ENCODE measurements at places on chromosomes 1 and 21. TPM values are rescaled to one million over a fixed set of nuclear protein-coding genes. Genes with fewer than 3 reads are reported as not detected.
A peak's percentile ranks its signal among the peaks of the same experiment; 100 is the strongest.

DNA sequence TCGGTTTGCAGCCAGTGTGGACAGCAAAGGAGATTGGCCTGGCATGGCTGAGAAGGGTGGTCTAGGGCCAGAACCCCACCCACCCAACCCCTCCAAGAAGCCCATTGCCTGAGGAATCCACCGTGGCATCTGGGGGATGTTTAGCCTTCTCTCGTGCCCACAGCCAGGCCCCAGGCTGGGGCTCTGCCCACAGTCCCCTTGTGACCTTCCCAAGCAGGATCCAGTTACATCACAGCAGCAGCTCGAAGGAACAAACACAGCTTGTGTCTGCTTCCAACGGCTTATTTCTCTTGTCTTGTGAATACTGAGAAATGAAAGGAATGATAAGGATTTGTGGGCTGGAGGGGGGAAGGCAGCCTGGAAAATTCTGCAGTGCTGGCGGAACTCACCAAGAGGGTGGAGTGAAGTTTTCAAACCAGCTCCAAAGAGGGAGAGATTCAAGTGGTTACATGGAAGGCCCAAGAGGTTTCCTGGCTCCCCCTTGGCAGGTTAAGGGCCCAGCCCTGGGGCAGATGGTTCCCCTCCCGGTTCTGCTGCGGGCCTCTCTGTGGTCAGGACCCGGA is 61.6 kb downstream of the DHRS3 start:
- H3K36me3 ChIP-seq = no peaks in the 10 kb centered on the region
- no peaks in the 10 kb centered on the region for H3K4me1 ChIP-seq
- H3K4me3 ChIP-seq = no peak overlapping the region

The CD48 gene
- total RNA-seq = 194 TPM

DNA sequence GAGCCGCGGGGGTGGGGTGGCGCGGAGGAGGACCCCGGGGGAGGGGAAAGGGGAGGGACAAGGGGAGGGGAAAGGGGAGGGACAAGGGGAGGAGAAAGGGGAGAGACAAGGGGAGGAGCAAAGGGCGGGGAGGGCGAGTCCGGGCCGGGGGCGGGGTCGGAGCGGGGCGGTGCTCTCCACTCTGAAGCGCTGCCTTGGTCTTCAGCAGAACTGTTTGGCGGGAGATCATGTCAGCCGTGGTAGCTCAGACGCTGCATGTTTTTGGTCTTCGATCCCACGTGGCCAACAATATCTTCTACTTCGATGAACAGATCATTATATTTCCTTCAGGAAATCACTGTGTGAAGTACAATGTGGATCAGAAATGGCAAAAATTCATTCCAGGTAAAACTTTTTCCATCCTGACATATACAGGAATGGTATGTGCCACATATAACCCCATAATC is 420 bp downstream of the CFAP57 start:
- DNase-seq = peak; percentile 92
- H3K4me3 ChIP-seq = peak overlapping the region; percentile 98
- H3K27me3 ChIP-seq = peaks cover 19% of the 10 kb centered on the region
- H3K36me3 ChIP-seq = peaks cover 26% of the 10 kb centered on the region

The HES2 gene
- total RNA-seq = not detected

GRCh38 chr1:210207597-210208450 is 24.8 kb upstream of the SERTAD4 start:
- peaks cover 10% of the 10 kb centered on the region for H3K27me3 ChIP-seq
- no peaks in the 10 kb centered on the region for H3K4me1 ChIP-seq
- no peaks in the 10 kb centered on the region for H3K36me3 ChIP-seq

The PCP4L1 gene
- total RNA-seq = not detected

Measured in activated CD4-positive, alpha-beta memory T cell treated with anti-CD3 and anti-CD28 coated beads for 36 hours (primary cell).